Naive thymus-derived CD8-positive, alpha-beta T cell (primary cell): ENCODE measurements at places on chromosomes 12 and 14.

DNA sequence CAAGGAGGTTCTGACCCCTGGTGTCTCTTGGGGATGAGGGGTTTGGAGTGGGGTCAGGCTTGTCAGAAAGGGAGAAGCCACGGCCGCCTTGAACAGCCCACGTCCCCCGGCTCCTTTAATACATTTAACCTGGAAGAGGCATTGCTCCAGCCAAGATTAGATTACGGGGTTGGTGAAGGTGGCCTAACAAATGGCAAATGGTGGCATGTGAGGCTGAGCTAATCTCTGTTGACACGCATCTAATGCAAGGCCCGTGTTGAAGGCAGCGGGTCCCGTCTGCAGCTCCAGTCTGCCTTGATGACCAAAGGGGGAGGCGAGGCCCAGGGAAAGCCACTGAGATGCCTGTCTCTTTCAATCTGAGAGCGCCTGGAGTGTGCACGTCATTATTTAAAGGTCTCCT lies 673.7 kb upstream of the TBX3 start:
- no peak for DNase-seq

DNA sequence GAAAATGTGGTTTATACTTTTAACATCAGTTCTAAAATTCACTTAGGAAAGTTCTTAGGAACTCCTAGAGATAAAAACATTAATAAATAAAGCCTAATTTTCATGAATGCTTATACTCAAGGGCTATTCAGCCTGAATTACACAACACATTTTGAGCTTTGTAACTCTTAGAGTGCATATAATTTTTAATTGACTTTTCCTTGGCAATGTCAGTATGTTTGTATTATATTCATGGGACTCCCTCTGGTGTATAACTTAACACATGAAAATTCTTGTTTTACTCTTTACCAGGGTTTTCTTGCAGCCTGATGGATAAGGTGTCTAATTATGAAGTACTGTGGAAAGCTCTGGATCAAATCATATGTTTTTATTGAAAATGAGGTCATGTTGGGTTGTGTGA lies 150.6 kb upstream of the HMGA2 start:
- no peak for DNase-seq

- no peak for DNase-seq
These were observed 524.8 kb downstream of the SOX5 start for GRCh38 chr12:23424685-23425084.

- no peak for DNase-seq
These were observed 39.9 kb downstream of the SLC25A47 start for GRCh38 chr14:100363053-100363452.

DNA sequence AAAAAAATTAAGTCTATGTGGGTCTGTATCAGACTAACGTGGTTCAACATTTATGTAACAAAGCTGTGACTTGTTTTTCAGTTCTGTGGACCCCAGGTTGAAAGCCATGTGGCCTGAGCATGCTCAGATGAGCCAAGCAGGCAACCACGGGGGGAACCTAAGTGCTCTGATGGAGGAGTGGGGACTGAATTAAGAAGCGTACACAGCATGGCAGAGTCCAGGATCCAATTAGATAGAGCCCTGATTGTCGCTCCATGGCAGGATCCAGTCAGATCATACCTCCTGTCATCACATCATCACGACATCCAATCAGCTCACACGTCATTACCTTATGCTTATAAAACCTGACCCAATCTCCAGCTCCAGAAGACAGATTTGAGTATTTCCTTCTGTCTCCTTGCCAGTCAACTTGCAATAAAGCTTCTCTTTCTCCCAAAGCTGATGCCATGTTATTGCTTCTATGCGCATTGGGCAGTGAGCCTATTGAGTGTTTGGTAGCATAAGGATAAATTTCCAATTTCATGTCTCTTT lies 1013.1 kb upstream of the TMEM132C start:
- DNase-seq: no peak
